ENCODE measurements at places on chromosomes 5 and 9. TPM values are rescaled to one million over a fixed set of nuclear protein-coding genes. Genes with fewer than 3 reads are reported as not detected.

DNA sequence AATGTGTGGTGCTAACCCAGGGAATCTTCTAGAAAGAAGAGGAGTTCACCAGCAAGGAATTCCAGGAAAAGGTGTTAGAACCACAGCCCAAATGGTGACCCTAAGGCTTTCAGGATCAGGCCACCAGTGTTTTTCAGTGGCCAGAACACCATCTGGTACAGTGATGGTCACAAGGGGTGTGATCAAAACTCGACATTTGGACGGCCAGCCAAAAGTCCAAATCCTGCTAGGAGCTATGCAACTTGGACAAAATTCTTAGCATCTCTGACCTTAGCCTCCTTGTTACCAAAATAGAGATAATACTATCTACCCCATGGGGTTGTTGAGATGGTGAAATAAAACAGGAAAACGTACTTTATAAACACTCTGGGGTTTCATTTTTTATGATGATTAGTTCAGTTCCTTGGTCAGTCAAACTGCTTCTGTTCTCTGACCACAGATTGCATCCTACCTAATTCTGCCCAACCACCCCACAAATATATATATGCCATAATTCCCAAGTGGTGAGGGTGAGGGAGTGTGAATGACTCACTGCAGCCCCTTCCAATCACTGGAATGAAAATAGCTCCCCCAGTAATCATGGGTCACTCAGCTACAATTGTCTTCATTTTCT is 210.3 kb downstream of the CDK5RAP2 start:
- DNase-seq: no peak

DNA sequence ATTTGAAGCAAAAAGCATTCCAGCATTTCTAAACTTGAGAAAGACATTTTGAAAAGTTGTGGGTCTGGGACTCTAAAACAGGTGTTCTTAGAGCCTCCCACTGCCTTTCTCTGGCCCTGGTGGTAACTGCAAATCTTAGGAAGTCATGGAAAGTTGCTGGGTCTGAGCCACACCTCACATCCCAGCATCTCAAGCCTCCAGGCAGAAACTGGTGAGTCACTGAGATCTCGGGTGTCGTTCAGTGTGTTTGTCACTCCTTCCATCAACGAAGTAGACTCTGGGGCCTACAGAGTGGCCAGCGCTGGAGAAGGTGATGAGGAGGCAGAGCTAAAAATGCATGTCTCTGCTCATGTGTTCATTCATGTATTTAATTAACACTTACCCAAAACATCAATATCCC is 59.6 kb upstream of the C5orf58 start:
- DNase-seq: no peak

DNA sequence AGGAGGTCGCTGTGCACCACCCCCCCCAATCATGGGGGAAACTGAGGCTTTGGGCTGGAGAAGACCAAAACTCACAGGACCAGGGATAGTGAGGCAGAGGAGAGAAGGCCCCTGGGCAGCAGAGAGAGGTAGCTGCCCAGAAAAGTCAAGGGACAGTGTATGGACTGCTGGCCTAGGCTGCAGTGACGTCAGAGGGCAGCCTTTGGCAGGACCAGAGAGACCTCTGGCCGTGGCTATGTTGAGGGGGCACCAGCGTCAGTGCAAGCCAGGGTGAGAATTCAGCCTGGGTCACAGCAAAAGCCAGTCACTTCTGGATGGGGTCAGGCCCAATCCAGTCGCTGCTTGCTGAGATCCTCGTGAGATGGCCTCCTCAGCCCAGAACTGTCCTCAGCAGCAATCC is 26.5 kb downstream of the FLT4 start:
- DNase-seq: no peak

- DNase-seq: no peak
Measured at GRCh38 chr5:89604342-89604741, 721.4 kb upstream of the MEF2C start.

IFNB1 gene
- total RNA-seq: not detected

ADAMTS19 gene
- total RNA-seq: 0.20 TPM

DNA sequence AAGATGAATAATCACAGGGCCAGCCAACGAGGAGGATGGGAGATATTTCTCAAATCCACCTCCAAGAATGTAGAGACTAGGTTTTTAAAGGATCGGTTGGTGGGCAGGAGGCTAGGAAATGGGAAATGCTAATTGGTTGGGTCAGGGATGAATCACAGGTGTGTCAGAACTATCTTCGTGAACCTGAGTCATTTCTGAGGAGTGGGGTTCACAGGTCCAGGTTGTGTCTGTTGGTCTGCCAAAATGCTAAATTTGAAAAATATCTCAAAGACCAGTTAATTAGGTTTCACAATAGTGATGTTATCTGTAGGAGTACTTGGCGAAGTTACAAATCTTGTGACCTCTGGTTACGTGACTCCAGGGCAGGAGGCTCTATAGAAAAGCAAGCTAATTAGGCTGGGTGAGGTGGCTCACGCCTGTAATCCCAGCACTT is 2.6 kb upstream of the PLAA start:
- DNase-seq: no peak

DNA sequence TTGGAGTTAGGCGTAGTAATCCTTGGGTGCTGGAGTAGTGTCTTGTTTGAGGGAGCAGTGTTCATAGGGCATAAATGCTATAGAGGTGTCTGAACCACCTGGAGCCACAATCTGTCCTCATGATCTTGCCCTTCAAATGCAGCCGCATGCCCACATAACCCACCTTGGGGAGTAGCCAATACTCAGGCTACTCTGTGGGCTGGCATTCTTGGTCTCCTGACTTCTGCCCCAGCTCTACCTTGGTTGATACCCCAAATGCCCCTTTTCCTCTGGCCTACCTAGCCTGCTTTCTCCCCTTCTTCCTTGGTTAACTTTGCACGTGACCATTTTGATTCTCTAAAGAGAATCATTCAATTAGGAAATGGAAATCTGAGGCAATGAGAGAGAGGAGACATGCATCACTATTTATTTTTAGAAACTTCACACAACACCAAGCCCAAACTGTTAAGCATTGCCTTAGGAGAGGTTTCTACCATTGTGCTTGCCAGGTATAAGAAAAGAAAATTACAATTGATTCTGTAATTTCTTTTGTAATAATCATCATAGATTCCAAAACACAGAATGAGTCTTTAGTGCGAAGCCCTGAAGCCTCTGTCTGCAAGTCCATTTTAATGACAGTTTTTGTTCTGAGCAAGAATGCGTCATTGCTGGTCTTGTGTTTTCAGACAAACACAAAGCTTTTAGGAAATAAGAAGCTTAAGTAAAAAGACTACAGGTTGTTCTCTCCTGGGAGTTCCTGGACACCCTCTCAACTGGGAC is 135.2 kb downstream of the C9orf152 start:
- no peak for DNase-seq

MYMK gene
- not detected for total RNA-seq

GRCh38 chr5:130116972-130117371 is 212.7 kb downstream of the CHSY3 start:
- no peak for DNase-seq

Measured in mucosa of gallbladder (tissue), 1 donor.